GM04503 (cell line): ENCODE measurements at places on chromosomes 13 and 19.

DNA sequence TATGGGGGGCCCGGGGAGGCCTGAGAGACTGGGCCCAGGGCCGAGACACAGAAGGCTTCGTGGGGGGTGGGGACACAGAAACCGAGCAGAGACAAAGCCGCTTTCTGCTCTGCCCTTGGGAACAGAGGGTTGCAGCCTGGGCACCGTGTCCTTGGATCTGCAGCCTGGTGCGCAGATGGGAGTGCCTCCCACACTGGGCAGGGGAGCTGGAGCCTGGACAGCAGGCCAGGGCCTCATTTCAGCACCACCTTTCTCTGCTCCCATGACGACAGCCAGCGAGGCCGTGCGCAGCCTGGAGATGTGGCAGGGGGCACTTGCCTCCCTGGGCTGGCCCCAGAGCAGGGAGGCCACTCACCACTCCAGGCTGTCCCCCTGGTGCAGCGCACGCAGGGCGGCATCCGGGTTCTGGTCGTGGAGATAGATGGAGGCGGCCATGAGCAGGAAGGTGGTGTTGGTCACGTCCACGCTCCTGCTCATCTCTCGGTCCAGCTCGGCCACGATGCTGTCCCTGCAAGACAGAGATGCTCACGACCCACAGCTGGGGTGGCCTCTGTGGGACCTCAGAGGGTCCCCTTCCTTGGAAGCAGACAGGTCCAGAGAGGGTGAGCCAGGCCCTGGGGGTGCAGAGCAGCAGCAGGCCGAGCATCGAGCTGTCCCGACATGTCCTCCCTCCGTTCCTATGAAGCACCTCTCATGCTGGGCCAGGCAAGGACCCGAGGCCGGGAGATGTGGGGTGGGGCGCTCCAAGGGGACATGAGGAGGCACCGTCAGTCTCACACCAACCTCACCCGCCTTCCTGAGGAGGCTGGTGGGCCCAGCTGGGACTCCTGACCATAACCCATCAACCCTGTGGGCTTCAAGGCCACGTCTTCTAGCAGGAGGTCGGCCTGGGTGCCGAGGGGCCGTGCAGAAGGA, 10.9 kb upstream of the CERS1 start:
- no peak for DNase-seq

- no peak for DNase-seq
Observed at GRCh38 chr19:4018140-4018613, 10.6 kb downstream of the PIAS4 start.

GRCh38 chr13:41651413-41652058, 194.2 kb downstream of the RGCC start:
- DNase-seq = no peak

DNA sequence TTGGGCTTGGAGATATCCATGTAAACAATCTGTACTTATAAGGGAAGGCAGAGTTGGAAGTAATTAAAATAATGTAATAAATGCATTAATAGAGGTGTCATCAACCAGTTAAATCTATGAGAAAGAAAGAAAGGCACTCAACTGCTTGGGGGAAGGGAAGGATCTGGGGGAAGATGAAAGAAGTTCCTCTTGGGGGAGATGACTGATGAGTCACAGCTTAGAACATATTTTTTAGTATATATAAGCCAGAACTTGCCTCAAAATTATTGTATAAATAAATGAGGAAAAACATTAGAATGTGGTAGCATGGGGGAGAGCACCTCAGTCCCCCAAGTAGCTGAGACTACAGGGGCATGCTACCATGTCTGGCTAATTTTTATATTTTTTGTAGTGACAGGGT, 205.8 kb downstream of the GGACT start:
- DNase-seq = no peak

- no peak for DNase-seq
Observed at GRCh38 chr13:41467425-41467945, 10.1 kb downstream of the RGCC start.
